ENCODE measurements at places on chromosomes 6 and 20.

- no peak for DNase-seq
Measured at GRCh38 chr6:90502866-90503407, 83.9 kb downstream of the MAP3K7 start.

GRCh38 chr20:4375881-4376280, 345.8 kb upstream of the PRND start:
- no peak for DNase-seq

- no peak for DNase-seq
Measured at GRCh38 chr20:62220666-62221568, 839 bp upstream of the HRH3 start.

GRCh38 chr6:92023410-92023966, 1395.9 kb downstream of the EPHA7 start:
- DNase-seq, result no peak

DNA sequence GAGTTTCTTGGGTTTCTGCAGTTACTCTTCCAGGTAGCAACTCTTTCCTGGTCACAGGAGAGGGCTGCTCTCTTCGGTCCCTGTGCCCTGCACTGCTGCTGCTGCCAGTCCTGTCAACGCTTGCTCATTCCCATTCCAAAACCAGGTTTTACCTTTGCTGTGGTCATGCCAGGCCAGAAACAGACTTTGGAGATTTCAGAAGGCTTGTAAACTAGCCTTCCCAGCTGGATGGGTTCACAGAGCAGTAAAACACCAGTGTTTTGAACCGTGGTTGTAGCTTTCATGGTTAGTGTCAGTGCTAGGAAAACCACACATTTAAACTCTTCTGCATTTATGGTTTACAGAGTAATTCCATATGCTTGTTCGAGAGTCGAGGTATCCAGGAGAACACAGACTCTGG, 16.2 kb downstream of the ARFGEF2 start:
- no peak for DNase-seq

- DNase-seq, result no peak
Measured at GRCh38 chr6:80226151-80226550, 119.7 kb downstream of the BCKDHB start.

DNA sequence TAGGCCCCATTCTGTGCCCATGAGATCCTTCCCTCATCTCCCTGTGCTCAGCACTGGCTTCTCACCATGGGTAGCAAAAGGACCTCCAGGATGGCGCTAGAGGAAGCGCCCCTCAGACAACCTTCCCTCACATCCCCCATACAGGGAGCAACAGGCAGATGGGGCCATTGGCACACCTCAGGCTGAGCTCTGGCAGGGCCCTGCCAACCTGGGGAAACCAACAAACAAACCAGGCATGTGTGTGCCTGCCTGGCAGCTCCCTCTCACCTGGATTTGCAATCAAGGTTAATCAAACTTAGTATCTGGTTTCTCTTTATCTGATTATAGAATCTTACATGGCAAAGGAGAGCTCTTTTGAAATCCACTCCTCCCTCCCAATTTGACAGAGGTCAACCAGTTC, 134.9 kb downstream of the SLC23A2 start:
- no peak for DNase-seq

DNA sequence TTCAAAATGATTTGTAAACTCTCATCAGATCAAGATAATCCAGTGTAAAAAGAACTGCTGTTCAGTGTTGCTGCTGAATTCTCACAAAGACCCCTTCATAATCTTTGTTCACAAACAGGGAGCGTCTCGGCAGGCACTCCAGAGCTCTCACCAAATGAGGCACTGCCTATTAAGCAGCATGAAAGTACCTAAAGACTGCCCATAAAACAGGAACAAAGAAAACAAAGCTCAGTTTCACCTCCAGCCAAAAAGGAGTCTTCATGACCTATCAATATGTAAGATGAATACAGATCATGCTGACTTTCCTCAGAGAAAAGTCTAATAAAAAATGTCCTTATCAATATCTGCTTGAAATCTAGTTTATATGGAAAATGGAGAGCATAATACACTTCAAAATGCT, 41.8 kb downstream of the GPR63 start:
- no peak for DNase-seq

DNA sequence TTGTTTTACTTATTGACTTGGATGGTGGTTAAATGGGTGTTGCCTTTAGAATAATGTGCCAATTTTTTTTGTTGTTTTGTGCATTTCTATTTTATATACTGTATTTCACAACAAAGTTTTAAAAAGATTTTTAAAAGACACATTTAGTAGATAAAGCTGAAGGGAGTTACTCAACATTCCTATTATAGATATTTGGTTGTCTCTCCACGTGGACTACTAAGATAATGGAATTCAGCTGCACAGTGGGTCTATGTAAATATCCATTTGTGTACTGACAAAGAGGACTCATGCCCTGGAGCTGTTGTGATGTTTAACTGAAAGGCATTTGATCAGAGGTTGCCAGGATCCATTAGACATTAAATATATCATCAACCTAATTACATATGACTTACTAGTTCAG, 23.2 kb upstream of the FAM135A start:
- DNase-seq, result no peak

DNA sequence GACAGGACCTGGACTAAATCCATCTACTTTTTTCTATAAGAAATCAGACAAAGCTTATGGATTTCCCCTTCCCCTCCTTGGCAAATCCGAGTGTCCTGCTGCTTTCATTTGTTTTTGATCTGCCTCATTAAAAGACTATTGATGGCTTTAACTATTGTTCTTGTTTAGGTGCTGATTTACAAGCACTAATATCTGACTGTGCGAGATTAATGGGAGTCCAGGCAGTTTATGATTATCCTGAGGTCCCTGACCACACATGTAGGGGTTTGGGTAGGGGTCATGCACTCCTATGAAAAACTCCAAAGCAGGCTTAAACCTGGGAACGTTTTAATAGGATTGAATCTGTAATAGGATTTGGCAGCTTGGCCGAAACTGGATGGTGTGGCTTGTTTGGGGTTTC, 317.5 kb upstream of the POU3F2 start:
- DNase-seq, result no peak

- DNase-seq, result no peak
Measured at GRCh38 chr20:57690525-57690924, 19.3 kb downstream of the PMEPA1 start.

GRCh38 chr6:36340306-36340617, 3.6 kb upstream of the BNIP5 start:
- no peak for DNase-seq

GRCh38 chr20:46347841-46348803, 39.8 kb upstream of the CDH22 start:
- DNase-seq, result no peak

DNA sequence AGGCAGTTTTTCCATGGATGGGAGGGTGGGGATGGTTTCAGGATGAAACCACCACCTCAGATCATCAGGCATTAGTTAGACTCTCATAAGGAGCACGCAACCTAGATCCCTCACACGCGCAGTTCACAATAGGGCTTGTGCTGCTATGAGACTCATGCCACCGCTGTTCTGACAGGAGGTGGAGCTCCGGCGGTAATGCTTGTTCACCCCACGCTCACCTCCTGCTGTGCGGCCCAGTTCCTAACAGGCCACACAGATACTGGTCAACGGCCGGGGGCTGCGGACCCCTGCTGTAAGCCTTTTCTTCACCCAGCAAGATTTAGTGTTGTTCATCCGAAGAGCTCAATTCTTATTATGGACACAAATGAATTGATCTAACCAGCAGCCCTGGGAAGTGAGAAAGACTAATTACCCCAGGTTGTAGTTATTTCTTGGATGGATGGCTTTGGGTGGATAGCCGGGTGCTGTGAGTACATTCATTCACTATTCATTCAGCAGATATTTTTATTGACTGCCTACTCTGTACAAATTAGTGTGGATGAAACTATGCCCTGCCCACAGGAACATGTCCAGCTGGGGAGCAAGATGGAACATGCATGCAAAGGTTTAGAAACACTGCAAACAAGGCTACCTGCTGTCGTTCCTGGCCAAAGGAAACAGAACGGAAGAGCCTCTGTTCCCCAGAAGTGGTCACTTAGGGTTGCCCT, 57.2 kb downstream of the RIOK1 start:
- DNase-seq, result no peak

DNA sequence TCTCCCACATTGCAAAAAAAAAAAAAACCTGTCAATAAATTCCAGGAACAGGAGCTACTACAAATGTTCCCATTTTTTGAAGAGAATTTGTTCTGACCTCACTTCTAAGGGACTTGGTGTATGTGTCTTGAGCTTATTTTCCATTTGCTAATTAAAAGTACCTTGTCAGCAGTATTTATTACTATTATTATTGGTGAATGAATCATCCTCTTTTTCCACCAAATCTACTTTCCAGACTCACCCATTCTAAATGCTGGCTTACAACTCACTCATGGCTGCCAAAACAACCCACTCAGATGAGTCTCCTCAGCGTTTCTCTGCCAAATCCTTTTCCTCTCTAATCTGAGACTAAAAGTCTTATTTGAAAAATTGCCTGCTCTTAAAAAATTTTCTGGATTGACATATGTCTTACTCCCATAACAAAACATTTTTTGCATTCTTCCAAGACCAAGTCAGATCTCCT, 33.2 kb upstream of the TASP1 start:
- no peak for DNase-seq

GRCh38 chr6:132695773-132696172, 18.1 kb downstream of the VNN1 start:
- DNase-seq, result no peak

DNA sequence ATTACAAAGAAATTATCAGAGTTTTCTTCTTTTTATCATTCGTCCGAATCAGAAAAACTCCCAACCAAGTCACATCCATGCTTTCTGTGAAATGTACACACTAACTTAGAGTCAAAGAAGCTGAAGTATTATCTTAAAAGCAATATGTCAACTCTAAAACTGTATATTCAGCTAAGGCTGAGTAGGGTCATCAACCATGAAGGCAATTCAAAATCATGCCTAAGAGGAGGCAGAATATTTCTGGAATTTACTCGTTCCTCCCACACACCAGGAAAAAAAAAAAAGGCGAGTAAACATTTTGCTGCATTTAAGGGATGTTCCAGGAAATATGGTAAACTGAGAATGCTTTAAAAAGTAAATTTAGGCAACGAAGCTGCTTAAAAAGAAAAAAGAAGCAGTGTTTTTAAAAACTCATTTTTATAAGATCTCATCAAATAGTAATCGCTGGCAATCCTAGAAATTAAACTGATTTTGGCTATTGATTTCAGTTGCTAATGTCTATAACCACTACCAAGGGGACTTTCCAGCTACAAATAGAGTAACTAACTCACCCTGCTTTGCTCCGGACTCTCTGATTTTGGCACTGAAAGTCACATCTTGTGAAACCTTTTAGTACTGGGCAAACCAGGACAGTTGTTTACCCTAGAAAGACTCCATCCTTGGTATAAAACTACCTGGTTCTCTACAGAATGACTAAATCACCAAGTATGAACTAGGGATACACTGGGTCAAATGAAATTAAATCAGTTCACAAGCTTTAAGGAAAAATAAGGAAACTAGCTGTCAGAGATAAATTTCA, 82.8 kb downstream of the MBOAT1 start:
- DNase-seq, result no peak

DNA sequence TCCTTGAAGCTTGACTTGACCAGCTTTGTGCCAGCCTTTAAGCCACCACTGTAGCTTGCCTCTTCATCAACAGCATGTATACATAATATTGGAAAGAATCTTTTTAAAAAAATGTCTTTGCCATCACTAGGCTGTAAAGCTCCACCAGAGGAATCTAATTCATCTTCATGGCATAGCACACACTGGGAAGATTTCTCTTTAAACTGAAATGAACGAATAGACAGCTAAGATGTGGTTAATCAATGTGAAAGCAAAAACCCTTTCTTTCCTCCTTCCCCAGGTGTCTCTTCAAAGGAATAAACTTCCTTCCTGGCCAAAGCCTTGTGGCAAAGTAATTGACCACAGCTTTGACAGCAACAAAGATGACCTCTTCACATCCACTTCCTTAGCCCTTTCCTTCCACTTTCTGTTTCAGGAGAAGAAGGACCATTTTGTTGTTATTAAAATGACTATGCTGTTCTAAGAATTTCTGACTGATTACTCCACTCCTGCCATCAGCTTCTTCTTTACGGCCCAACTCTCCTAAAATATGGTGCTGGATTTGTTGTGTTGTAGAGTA, 428.7 kb upstream of the SOX4 start:
- DNase-seq, result no peak

GRCh38 chr6:3759646-3760232, 8.2 kb upstream of the PXDC1 start:
- no peak for DNase-seq

DNA sequence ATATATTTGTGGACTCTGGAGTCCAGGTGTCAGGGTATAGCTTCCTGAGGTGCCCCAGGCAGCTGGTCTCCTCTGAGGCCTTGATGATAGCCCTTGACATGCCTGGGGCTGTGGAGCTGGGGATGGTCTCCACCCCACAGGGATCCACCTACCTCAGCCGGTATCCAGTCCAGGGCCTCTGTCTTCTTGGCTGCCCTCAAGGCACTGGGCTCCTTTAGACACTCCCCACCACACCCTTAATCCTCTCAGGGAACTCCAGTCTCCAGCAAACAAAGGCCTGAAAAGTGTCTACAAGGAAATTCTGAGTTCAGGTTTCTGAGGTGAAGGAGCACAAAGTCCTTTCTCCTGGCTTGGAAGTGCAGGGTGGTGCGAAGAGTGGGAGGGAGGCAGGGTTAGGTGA, 44.6 kb upstream of the DDR1 start:
- DNase-seq, result no peak

DNA sequence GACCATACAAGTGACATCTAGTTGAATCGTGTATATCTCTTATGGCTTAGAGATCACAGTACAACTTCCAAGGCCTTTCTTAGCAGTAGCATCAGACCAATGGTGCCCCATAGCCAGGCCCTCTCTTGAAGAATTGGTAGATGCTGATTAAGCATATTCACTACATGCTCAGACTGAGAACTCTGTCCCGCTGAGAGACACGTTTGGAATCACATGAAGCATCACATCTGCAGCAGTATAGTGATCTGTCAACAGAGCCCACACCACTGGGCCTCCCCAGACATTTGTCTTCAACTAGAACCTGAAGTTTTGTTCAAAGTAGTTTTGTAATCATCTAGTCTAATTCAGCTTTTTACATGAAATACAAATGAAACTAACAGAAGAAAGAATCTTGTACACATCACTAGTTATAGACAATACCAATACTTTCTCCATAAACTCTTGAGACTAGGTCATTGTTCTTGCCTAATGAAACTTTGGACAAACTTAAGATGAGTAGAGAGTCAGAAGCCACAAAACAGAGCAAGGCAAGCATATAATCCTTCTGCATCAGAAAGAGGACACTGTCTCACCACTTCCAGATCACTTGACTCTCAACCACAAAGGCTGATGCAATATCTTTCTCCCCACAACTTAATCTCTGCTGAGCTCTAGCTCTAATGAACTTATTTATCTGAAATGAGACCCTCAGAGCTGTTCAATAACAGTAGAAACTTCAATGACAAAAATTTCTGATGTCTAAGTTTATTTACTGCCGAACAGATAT, 182.7 kb downstream of the TBX18 start:
- no peak for DNase-seq

- DNase-seq, result no peak
Measured at GRCh38 chr6:156348424-156348823, 428.8 kb upstream of the ARID1B start.

DNA sequence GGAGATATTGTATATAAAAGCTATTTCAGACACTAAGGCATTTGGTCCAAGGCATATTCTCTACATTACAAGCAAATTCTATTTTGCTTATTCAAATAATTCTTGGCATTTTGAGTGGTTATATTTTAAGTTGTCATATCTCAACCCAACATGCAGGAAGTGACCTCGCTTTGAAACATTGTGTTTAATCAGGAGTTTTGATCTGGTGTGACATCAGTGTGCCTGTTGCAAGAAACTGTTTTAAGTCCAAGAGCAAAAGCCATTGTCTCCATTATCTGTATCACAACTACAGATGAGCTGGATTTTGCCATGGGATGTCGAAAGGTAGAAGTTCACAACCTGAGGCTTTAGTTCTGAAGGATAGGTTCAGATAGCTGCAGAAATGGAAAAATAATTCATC, 509.9 kb upstream of the ID4 start:
- DNase-seq, result no peak

Data from activated effector memory CD4-positive, alpha-beta T cell treated with anti-CD3 and anti-CD28 coated beads, Interleukin-2, amount 50 U/mL, for 16 hours (primary cell).